Activated T-helper 17 cell treated with anti-CD3 and anti-CD28 coated beads, Interleukin-2, amount 50 U/mL, for 72 hours (primary cell): ENCODE measurements at places on chromosomes 12 and 14. TPM values are rescaled to one million over a fixed set of nuclear protein-coding genes. Genes with fewer than 3 reads are reported as not detected.

Gene KERA
- total RNA-seq = not detected

DNA sequence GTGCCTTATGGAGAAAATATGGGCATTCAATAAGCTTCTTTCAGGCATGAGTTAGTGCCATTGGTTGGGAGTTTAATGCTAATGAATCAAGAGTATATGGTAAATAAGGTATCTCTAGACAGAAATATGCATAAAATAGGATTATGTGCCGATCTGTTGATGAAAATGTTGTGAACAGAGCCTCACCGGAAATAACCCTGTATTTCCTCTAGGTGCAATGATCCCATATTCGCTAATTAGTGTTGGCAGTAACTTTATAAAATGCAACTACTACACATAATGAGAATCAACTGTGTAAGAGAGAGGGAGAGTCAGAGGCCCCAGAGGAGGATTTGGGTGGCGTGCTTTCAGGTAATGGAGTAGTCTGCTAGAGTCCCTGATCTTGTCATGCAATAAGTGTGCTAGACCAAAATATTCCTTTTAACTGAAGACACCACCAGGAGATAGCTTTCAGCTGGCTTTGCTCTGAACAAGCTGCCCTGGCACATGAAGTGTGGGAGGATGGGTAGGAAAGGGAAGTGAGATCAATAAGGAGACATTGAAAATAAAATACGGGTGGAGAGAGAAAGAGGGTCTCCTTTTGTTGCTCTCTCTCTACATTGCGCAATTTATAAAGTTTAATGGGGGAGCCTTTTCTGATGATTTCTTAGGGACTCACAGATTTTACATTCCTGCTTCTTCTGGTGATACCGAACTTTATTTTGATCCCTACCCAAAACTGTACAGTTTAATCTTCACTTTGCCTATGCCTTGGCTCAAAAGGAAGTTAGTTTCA, 68.6 kb upstream of the PLXNC1 start:
- no peak for ATAC-seq
- H3K27ac ChIP-seq = no peak overlapping the region
- peaks cover 11% of the 10 kb centered on the region for H3K4me1 ChIP-seq
- H3K27me3 ChIP-seq = no peaks in the 10 kb centered on the region

DNA sequence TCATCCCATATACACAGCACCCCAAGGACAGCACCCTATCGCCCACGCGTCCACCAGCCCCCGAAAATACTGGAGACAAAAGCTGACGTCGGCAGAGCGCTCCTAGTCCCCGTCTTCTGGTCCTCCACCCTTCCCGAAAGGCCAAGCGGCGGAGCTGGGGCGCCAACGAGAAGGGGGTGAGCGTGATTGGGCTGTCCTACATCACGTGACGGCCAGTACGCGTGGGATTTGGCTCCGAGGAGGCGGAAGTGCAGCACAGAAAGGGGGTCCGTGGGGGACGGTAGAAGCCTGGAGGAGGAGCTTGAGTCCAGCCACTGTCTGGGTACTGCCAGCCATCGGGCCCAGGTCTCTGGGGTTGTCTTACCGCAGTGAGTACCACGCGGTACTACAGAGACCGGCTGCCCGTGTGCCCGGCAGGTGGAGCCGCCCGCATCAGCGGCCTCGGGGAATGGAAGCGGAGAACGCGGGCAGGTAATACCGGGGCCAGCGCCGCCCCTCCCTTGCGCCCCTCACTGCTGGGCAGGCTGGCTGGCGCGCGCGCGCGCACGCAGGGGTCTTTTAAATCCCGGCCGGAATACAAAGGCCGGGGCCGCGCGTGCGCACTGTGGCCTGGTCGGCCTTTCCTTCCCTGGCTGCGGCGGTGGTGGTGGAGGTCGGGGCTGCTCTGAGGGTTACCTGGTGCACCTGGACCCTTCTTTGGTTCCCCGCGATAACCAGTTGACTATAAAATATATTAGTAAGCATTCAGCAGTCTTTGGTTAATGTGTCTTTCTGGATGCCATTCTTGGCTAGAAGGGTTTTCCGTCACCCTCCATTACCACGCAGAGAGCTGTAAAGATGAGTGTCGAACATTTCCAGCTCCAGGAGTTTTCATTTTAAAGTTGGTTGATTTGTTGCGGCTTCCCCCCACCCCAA, at the start of gene TDG:
TDG (plus strand) TSS at position 283 of the 915 bp plus-strand sequence; CDS start at position 449, 166 bp downstream.
- peak within 1 kb of the TSS; percentile 100 for H3K27ac ChIP-seq
- H3K4me1 ChIP-seq = peaks cover 23% of the 10 kb centered on the region
- H3K4me3 ChIP-seq = peak within 1 kb of the TSS; percentile 100
- peak; percentile 96 for ATAC-seq

- H3K4me3 ChIP-seq = no peak overlapping the region
- no peak overlapping the region for H3K27ac ChIP-seq
- ATAC-seq = no peak
- H3K36me3 ChIP-seq = no peaks in the 10 kb centered on the region
- no peaks in the 10 kb centered on the region for H3K4me1 ChIP-seq
Measured at GRCh38 chr12:68432622-68433021, 100.5 kb upstream of the MDM1 start.

- H3K36me3 ChIP-seq = no peaks in the 10 kb centered on the region
- no peak overlapping the region for H3K27ac ChIP-seq
- no peaks in the 10 kb centered on the region for H3K4me1 ChIP-seq
- H3K27me3 ChIP-seq = peaks cover 15% of the 10 kb centered on the region
Measured at GRCh38 chr12:29517264-29517663, 19.8 kb upstream of the OVCH1 start.

DNA sequence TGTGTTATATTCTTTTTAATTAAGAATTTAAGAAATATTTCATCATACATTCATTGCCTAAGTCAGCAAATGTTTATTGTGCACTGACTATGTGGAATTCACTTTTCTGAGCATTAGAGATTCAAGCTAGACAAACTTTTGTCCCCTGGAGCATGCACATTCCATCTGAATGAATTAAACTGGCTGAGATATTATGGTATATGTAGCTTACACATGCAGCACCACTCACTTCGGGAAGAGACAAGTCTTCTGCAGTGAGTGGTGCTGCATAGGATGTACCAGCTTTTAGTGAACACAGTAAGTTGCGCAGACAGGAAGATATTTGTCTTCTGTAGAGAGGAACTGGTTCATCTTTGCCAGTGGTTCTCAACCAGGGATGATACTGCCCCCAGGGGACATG, 318.4 kb downstream of the SYT1 start:
- ATAC-seq = no peak
- H3K4me3 ChIP-seq = no peak overlapping the region
- no peaks in the 10 kb centered on the region for H3K36me3 ChIP-seq
- H3K27me3 ChIP-seq = no peaks in the 10 kb centered on the region
- no peaks in the 10 kb centered on the region for H3K4me1 ChIP-seq

DNA sequence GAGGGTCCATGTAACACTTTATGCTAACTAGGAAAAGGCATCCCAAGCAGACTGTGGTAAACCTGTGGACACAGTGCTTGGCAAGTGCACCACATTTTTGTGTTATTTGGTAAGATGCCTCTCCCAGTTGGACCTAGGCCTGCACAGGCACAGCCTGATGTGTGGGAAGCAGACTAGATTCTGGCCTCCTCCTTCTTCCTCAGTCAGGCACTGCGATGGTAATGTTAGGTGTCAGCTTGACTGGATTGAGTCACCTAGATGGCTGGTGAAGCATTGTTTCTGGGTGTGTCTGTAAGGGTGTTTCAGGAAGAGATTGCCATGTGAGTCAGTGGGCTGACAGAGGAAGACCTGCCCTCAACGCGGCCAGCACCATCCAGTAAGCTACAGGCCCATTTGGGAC, 25.3 kb upstream of the RHOJ start:
- no peak overlapping the region for H3K27ac ChIP-seq
- no peaks in the 10 kb centered on the region for H3K4me1 ChIP-seq
- no peak overlapping the region for H3K4me3 ChIP-seq
- H3K27me3 ChIP-seq = peaks cover 9% of the 10 kb centered on the region

Gene INHBC
- total RNA-seq = not detected

DNA sequence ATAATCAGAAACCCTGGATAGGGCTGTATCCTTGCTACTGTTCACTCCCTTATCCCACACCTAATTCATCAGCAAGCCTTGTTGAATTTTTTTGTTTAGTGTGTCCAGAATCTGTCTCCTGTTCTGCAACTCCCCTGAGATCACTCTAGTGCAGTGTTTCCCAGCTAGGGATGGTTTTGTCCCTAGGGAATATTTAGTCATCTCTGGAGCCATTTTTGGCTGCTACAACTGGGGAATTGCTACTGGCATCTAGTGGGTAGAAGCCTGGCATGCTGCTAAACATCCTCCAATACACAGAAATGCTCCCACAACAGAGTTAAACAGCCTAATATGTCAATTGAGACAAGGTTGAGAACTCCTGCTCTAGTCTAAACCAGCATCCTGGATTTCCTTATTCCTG, 248.0 kb downstream of the NPAS3 start:
- no peaks in the 10 kb centered on the region for H3K4me1 ChIP-seq
- no peak overlapping the region for H3K27ac ChIP-seq
- no peak for ATAC-seq
- peaks cover 4% of the 10 kb centered on the region for H3K27me3 ChIP-seq
- no peaks in the 10 kb centered on the region for H3K36me3 ChIP-seq

Gene PPM1H
- not detected for total RNA-seq

Gene ACRBP
- 2.6 TPM for total RNA-seq
